ENCODE measurements at places on chromosomes 5 and 9.

DNA sequence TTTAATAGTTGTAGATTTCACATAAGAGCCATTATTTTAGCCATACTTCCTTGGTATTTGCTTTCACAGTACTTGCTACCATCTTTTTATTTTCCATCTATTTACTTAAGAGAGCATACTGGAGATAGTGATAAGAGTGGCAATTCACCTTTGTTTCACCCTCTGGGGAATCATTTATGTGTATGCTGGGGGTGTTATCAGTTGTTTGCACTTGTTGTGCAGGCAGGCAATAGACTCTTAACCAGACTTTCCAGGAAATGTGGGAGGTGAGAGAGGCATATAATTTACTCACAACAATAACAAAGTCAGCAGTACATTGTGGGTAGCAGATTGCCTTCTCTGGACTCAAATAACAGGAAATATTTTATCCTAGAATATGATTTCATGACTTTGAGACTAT is 1018.3 kb downstream of the CDH12 start:
- no peak for DNase-seq

DNA sequence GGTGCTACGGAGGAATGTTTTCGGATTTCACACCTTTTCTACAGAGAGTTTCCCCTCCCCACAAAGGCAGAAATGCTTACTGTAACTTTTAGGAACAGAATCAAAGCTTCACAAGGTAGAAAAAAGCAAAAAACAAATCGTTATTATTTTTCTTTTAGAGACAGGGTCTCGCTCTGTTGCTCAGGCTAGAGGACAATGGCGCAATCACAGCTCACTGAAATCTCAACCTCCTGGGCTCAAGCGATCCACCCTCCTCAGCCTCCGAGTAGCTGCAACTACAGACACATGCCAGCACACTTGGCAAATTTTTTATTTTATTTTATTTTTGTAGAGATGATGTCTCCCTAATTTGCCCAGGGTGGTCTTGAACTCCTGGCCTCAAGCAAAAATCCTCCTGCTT is 394.5 kb downstream of the CTNND2 start:
- no peak for DNase-seq

DNA sequence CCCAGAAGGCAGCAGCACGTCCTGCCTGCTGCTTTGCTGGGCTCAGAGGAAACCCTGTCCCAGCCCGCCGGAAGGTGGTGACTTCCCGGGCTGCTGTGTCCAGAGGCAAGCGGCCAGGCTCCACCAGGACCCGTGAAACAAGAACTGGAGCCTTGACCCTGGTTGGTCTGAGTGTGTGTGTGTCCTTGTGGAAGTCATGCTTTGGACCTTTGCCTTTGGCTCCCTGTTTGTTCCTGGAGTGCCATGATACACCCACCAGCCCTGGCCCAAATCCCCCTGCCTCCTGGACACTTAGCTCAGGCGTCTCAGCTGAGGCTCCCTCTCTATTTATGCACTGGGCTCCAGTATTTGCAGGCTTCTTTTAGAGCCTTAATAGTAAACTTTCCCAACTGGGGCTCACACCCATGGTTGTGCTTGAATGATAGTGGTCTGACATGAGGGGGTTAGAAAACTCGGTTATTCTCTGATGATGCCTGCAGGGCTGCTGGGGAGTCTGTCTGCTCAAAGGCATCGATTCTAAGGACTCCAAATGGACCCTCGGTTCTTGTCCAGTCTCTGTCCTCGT is 72.2 kb downstream of the C9orf50 start:
- DNase-seq: no peak

DNA sequence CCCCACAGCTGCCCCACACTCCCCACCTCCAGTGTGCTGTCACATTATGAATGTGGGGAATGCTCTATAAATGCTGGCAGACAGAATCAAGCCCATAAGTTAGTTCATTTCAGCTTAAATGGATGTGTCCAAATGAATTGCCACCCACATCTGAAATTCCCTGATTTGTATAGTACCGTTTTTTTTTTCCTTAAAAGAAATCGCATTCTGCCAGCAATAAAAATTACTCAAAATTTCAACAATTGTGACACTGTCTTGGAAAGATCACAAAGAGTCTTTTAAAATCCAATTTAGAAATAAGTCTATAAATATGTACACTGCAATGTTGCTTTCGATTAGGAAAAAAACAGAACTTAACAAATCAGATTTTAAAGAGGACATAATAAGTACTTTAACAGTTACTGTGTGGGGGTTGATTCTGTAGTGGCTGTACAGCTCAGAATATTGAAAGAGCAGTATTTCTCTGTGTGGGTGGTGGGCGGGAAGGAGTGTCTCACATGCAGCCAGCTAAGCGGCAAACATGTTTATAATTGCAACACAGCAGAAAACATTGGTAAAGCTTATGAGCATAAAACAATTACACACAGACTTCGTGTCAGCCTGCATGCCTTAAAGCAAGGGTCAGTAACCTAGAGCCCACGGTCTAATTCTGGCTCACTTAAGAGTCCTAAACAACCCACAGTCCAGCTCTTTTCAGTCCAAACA is 24.9 kb upstream of the CSNK1G3 start:
- DNase-seq: no peak

- DNase-seq: no peak
These were observed 194.0 kb downstream of the SEMA6A start for GRCh38 chr5:116380621-116381020.

DNA sequence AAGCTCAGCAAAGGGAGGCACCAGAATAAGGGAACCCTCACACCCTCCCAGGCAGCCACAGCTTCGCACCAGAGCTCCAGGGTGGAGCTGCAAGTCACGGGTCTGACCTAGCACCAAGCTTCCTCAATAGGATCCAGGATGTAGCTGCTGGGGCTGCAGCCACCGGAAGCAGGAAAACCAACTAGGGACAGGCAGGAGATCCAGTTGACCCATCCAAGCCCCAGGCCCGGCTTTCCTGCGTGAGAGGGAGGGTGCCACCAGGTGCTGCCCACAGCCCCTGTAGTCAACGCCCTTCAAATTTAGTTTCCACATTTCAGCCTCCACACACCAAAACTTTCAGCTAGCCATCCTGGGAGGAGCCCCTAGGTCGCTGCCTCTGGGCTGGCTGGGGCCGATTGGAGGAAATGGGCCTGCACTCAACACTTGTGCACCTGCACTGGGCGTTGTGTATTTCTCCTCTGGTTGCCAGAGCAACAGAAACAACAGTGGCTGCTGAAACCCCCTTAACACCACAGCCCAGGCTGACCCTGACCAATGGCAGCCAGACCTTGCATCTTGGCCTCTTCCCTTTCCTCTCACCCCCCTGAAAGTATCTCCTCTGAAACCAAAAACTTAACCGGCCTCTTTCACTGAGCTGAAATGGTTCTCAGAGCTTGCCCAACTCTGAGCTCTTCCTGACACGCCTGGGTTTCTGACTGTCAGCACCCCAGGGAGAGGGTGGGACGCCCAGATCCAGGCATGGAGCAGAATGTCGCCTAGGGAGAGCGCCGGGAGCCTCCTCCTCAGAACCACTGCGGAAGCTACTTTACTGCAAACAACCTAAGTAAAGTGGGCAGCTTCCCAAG is 226.5 kb upstream of the MAP3K1 start:
- DNase-seq: no peak

GRCh38 chr5:124459984-124460383 is 286.5 kb downstream of the ZNF608 start:
- DNase-seq: no peak

- no peak for DNase-seq
These were observed 348.7 kb upstream of the SEMA6A start for GRCh38 chr5:116923344-116923743.

DNA sequence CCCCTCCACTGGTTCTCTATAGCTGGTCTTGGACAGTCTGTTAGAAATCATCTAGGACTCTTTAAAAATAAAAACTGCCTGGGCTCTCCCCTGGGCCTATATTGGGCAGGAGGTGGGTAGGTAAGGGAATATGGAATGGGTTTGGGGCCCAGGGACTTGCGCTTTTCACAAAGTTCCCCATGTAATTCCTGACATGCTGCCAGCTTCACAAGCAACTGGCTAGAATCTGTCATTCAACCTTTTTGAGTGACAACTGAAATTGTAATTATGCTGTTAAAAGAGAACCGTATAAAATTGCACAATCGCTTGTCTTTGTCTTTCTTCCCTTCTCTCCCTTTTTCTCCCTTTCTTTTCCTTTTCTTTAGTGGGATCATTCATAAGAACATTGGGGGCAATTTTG is 603.1 kb downstream of the EBF1 start:
- no peak for DNase-seq

GRCh38 chr5:95441636-95442035 is 50.5 kb downstream of the FAM81B start:
- no peak for DNase-seq

DNA sequence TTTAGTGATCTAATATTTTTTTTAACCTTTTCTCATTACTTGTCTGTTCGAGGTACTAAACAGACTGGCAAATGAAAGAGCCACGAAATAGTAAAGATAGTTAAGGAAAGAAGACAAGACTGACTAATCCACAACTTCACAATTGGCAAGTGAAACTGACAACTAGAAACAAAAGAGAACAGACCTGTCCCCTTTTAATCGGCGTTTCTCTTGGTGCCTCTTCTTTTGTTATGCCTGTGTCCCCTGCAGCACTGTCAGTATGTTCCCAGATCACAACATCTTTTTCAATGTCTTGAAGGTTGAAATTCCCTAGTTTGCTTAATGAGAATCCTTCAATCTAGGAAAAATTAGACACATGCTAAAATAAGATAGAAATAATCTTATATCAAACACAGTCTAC is 26.1 kb downstream of the TUT7 start:
- no peak for DNase-seq

- no peak for DNase-seq
These were observed 84.8 kb downstream of the SLC25A46 start for GRCh38 chr5:110823571-110823970.

GRCh38 chr5:16737620-16738364 is 121.0 kb upstream of the RETREG1 start:
- no peak for DNase-seq

DNA sequence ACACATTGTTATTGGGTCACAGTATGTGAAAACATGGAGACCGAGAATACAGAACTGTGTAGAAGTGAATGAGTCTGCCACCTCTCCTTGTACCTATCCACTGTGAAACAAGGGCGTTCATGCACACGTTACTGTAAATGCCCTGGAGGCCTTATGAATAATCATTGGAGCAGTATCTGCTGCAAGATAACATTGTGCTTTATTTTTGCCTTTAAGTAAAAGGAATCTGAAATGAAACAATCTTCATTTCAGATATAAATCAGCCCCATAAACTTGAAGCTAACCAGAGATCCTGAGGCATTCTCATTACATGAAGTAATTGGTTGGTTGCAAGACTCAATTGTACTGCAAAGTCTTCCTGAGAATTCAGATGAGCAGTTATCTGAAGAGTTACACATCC is 419.6 kb downstream of the KDM4C start:
- no peak for DNase-seq

GRCh38 chr5:61234019-61234418 is 71.8 kb upstream of the SMIM15 start:
- no peak for DNase-seq

- no peak for DNase-seq
These were observed 5.5 kb upstream of the SET start for GRCh38 chr9:128683340-128684064.

GRCh38 chr5:171709930-171710329 is 75.7 kb upstream of the SMIM23 start:
- DNase-seq: no peak

- no peak for DNase-seq
These were observed 458.2 kb downstream of the TMEM232 start for GRCh38 chr5:110268283-110268682.

GRCh38 chr5:118723021-118723338 is 265.4 kb downstream of the DTWD2 start:
- no peak for DNase-seq

DNA sequence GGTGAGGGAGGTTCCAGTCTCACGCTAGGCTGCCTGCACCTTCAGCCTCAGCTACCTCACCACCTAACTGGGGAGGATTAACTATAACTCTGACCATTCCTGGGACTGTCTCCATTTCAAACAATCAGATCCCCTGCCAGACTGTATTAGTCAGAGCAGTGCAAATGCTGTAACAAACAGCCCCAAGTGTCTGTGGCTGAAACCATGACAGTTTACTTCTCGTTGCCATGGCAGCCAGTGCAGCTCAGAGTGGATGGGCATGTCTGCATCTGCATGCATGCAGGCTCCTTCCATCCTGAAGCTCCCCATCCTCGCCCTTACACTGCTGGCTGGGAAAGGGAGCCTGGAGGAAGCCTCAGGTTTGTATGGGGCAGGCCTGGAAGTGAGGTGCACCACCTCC is 86.7 kb downstream of the KCNIP1 start:
- DNase-seq: no peak

DNA sequence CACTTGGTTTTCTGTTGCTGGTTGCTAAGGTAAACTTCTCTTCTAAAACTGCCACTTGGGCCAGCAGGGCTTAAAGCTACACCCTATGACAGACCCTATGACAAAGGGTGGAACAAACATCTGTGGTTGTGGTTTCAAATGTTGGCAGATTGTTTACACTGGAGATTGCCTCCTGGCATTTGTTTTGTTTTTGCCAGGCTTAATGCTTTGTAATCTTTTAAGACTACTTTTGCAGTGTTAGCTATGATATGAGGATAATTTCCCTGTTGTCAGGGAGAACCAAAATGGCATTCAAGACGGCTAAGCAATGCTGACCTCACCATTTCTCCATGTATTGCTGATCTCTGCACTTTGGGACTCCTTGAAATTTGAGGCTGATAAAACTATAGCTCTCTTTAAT is 50.3 kb downstream of the MAMDC2 start:
- no peak for DNase-seq

- DNase-seq: no peak
These were observed 76.4 kb downstream of the ROR2 start for GRCh38 chr9:91873637-91874051.

DNA sequence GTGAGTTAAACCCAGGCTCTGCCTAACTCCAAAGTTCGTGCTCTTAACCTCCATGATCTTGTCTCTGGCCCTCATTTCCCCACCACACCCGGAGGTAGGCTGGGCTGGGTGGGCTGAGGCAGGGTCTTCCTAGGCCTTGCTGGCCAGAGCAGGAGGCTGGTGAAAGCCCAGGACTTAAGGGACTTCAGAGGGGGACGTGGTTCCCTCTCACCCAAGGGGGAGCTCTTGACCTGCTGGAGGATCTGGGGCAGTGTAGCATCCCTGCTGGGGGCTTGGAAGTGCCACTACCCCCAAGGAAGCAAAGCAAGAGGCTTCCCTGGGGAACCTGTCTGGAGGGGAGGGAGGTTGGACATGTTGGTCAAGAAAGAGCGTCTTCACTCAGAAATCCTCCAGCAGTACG is 14.7 kb downstream of the PITX1 start:
- no peak for DNase-seq

GRCh38 chr9:80282766-80283165 is 711.0 kb downstream of the TLE4 start:
- DNase-seq: no peak

DNA sequence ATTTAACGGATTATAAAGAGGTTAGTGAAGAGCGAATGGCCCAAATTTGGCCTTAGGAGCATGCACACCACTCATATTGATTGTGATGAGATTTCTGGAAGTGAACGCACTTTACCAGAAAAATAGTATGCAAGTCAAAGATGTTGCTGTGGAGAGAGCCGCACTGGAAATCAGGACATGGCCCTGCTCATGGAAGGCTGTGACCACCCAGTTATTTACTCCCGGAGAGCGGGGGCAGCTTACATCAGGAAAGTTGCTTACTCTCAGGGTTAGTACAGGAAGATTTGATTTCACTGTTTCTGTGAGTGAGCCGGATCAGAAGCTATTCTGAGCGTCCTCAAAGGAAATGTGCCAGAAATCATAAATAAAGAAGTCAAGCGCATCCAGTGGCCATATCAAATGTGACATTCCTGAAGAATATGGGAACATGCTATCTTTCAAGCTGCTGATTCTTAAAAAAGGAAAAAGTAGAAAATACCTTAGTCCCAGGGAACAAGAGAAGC is 42.9 kb upstream of the STRBP start:
- DNase-seq: no peak

Measured in cortex of kidney (tissue), 1 donor.